ENCODE measurements at places on chromosomes 2 and 18.

DNA sequence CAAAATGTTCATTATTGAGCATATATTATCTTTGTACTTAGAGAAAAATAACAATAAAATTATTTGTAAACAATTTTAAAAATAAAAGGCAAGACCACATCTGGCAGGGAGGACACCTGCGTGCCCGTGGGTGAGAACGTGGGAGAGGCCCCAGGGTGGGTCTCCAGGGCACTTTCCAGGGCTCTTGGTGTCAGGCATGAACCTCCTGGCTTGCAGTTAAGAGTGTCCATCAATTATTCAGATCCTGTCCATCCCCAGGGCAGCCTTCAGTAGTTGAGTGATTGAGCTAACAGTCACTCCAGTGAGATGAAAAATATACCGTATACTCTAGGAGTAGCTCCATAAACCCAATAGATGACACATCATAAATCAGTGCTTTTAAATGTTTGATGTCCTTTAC is 49.7 kb downstream of the TPO start:
- DNase-seq, result no peak

GRCh38 chr18:49022311-49023161 is 71.8 kb upstream of the SMAD7 start:
- DNase-seq, result no peak

- DNase-seq, result no peak
Observed at GRCh38 chr2:120873958-120874887, 138.6 kb downstream of the GLI2 start.

DNA sequence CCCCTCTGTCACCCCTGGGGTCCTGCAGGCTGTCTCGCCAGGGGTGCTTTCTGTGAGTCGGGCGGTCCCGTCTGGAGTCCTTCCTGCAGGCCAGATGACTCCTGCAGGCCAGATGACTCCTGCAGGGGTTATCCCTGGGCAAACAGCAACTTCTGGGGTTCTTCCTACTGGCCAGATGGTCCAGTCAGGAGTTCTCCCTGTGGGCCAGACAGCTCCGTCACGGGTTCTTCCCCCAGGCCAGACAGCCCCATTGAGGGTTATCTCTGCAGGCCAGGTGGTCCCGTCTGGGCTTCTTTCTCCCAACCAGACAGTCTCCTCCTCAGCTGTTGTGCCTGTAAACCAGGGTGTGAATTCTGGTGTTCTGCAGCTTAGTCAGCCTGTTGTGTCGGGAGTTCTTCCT is 27.6 kb downstream of the ADNP2 start:
- no peak for DNase-seq

DNA sequence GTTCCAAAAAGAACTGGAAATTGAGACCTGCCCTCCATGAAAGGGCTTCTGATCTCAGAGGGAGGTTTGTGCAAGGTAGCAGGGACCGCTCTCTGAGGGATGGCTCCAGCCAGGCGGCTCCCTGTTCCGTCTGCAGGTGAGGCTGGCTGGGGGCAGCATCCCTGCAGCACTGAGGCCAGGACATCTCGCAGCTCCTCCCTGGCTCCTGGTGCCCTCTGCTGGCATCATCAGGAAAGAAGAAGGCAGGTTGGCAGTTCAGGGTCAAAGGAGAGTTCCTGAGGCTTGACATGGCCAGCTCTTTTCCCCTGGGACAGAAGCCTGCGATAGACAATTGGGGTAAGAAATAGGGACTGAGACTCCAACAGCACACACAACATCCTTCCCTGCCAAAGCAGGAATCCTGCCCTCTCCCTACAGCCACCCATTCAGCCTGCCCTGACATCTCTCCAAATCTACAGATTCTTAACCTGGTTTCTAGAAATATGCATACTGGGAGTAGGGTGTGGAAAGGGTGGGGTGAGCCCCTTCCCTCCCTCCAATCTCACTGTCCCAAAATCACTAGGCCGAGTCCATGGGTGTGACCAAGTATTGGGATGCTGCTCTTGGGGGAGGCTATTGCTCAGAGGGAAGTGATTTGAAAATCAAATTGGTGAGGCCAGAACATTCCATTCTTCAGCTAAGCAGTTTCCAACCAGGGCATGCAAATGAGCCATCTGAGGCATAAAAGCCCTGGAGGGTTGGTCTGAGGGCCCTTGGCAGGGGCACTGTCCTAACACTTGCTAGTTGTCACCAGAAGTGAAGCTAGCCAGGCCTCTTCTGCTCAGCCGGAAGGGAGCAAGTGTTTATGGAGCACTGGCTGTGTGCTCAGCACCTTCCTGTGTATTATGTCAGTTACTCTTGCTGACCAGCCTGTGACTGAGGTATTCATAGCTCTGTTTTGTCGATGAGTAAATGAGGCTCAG is 185.4 kb downstream of the TFCP2L1 start:
- no peak for DNase-seq

- DNase-seq, result no peak
Observed at GRCh38 chr2:66478731-66479316, 43.9 kb downstream of the MEIS1 start.

- DNase-seq, result no peak
Observed at GRCh38 chr2:187477051-187477450, 29.0 kb upstream of the CALCRL start.

DNA sequence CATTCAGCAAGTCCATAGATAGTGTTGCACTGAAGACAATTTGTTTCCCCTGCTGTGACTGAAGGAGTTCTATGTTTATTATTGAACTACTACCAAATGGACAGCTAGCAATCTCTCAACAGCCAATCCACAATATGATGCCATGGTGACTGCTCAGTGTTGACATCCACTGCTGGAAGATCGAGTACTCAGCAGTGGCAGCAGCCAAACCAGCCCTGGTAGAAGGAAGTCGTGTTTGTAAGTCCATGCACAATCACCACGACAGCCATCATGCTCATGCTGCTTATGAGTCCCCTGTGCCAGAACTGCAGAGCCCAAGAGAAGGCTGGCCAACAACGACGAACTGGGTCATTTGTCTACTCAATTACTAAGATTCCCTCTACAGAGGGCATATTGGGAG is 66.4 kb downstream of the OSR1 start:
- DNase-seq, result no peak

- DNase-seq, result no peak
Observed at GRCh38 chr2:190550137-190550536, 15.6 kb upstream of the NEMP2 start.

DNA sequence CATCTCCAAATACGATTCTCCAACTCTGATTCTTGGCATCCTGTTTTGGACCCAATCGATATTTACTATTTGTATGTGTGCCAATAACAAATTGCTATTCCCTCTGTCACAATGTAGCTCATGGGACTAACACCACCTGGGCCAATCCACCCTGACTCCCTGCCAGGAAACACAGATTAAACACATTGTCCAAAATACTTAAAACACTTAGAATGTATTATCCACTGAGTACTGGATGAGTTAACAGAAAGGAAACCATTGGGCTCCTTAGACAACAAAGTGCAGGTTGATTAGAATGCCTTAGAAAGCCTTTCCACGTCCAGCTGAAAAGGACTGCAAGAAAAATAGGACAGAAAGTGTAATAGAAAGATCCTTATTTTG is 79.4 kb upstream of the ARHGAP28 start:
- no peak for DNase-seq

DNA sequence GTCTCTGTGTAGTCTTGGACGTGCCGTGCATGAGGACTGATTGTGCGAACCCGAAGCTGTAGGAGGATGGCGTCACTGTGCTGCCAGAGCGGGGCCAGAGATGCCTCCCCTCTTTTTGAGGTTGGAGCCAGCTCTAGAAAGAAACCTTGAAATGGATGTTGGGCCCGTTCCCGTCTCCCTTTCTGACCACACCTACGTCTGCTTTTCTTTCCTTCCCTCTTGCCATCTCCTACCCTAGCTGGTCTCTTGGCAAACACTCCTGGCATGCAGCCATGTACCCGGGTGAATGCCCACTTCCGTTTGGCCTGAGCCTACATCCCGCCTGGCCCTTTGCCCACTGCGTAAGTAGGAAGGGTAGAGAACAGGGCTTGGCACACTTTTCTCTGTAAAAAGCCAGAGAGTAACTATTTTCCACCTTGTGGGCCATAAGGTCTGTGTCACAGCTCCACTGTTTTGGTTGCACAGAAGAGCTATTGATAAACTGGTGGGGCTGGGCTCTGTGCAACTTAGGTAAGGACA is 37.4 kb downstream of the SH3BP4 start:
- no peak for DNase-seq

DNA sequence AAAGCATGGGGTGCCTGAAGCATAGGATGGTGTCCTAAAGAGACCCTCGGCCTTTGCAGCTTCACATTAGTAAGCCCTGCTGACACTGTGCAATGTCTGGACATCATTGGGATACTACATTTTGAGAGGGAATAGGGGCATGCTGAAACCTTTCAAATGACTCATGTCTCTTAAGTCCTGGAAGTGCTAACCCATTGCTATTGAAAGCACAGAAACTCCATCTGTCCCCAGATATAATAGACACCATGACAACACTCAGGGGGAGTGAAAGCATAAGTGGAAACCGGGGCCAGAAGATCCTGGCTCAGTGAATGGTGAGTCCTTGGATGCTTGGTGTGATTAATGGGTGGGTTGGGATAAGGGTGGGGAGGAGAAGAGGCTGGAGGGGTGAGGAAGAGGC is 595.5 kb upstream of the ID2 start:
- DNase-seq, result no peak

- DNase-seq, result no peak
Observed at GRCh38 chr2:241801611-241802420, 7.2 kb upstream of the NEU4 start.

DNA sequence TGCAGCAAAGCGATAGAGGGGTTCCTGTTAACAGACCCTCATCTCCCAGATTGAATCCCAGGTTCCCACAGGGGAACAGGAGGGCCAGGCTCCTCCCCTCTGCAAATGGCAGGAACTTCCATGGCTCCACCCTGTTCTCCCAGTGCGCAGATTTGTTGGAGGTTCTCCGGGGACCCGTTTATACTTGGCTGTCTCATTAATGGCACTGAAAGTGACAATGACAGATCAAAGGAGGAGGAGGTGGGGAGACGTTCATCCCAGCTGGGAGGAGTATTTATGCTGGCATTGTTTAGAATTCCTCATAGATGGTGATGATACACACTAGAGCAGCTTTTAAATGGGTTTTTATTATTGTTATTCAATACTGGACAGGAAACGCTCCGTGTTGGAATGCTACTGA is 186.9 kb downstream of the LRP1B start:
- DNase-seq, result no peak

DNA sequence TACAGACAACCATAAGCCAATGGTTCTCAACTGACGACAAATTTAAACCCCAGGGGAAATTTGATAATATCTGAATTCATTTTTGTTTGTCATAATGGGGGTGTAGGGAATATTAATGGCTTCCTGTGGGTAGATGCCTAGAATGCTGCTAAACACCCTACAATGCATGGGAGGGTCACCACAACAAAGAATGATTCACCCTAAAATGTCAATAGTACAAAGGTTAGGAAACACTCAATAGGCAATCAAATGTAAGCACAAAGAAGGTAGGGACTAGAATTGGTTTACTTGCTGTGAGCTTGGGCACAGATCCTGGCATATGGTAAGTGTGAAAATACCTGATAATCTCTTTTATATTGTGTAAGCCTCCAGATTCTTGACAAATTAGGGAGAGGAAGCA is 20.1 kb upstream of the FANCL start:
- DNase-seq, result no peak

DNA sequence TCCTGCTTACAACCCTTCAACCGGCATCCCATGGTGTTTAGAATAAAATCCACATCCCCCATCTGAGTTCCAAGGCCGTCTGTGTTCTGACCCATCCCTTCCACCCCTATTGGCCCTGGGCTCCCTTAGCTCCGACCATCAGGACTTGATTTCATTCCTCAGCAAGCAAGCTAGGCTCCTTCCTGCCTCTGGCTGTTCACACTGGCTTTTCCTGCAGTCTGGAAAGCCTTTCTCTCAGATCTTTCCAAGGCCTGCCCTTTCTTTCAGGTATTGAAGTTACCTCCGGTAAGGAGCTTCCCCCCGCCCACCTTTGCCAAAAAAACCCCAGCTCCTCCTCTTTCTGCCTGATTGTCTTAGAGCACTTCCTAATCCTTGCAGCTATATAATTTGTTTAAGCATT is 86.8 kb downstream of the CLIP4 start:
- no peak for DNase-seq

DNA sequence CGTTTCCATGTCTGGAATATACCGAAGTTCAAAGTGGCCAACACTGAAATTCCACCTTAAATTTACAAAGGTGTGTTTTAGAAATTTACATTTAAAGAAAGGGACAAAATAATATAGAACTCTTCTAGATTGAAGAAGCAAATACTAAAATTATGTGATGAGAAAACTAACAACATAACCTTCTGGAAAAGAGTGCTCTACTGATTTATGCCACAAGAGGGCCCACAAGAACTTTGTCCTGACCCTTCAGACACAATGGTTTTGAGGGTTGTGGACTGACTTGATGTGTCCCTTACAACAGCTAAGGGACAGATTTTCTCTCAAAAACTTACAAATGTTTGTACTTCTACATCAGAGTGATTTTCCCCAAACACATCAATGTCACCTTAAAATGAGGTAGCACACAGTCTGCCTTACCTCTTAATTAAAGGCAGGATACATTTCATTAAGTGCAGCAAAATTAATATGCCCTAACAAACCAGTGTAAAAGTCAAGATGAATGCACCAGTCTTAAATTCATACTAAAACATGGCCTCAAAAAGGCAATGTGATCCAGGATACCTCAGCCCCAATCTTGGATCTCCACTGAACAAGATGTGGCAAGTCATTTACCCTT is 36.2 kb downstream of the EIF2AK3 start:
- DNase-seq, result peak; percentile 85

DNA sequence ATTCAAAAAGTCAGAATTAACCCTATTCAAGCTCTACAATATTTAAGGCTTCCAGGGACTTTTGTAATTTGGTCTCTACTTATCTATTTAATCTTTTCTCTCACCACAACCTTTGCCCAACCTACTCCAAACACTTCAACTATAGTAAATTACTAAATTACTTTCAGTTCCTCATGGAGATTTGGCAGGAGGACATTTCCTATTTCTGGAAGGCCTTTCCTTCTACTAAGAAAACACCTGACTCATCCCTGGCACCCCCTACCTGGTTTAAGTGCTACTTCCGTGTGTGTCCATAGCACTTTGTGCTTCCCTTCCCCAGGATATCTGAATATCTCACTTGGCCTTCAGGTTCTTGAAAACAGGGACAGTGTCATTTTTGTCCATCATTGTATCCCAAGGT is 96.3 kb downstream of the UPP2 start:
- no peak for DNase-seq

DNA sequence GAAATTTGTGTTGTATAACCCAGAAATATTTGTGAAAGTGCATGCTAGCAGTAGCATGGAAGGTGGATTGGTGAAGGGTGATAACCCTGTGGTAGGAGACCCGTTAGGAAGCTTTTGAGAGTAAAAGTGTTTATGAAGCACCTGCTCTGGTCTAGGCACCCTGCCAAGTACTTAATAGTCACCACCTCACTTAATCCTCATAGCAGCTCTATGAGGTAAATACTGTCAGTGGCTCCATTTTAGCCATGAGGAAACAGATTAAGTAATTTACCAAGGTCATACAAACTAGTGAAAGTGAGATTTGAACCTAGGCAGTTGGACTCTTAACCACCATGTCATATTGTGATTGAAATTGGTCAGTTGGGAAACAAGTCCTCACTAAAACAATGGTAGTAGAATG is 66.8 kb downstream of the TET3 start:
- DNase-seq, result no peak

Measured in choroid plexus epithelial cell (primary cell).